NAMALWA (cell line): ENCODE measurements at places on chromosomes 6 and 20.

DNA sequence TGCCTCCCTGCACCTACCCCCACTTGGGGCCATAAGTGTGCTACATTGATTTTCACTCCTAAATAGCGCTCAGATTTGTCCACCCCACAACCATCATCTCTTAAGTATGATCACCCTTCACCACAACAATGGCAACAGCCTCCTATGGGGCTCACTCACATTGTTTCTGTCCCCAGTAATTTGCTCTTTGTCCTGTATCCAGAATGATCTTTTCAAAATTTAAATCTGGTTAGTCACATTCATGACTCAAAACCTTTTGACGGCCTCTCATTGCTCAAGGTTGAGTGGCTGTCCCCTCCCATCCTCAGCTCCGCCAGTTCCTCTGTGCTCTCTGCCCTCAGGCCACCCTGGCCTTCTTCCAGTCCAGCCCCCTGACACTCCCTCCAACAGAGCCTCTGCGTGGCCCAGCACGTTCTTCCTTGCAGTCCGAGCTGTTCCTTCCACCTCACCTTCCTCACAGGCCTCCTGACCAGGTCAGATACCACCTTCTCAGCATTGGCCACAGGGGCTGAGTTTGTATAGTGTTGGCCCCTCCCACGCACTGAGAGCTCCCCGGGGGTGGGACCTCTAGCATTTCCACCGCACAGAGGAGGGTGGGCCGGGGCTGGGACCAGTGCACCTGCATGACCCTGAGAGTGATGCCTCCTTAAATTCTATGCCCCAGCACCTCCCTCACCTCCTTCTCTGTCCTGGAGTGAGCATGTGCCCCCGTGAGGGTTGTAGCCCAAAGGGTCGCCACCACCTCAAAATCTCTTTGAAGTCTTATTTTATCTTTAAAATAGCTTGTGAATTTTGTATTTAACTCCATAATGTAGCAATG lies 2.4 kb upstream of the PPP1R3G start:
- no peak for DNase-seq

- DNase-seq, result no peak
These were observed 248.0 kb downstream of the TTLL2 start for GRCh38 chr6:167572841-167573271.

DNA sequence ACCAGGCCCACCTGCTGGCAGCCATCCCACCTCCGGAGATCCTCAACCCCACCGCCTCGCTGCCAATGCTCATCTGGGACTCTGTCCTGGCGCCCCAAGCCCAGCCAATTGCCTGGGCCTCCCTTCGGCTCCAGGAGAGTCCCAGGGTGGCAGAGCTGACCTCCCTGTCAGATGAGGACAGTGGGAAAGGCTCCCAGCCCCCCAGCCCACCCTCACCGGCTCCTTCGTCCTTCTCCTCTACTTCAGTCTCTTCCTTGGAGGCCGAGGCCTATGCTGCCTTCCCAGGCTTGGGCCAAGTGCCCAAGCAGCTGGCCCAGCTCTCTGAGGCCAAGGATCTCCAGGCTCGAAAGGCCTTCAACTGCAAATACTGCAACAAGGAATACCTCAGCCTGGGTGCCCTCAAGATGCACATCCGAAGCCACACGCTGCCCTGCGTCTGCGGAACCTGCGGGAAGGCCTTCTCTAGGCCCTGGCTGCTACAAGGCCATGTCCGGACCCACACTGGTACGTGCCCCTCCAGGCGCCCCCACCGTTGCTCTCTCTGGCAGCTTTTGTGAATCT lies 1.1 kb downstream of the SNAI1 start:
- no peak for DNase-seq

- no peak for DNase-seq
These were observed 579.9 kb downstream of the MMUT start for GRCh38 chr6:48883116-48883515.

GRCh38 chr6:1716868-1717267 lies 107.2 kb downstream of the FOXC1 start:
- no peak for DNase-seq

DNA sequence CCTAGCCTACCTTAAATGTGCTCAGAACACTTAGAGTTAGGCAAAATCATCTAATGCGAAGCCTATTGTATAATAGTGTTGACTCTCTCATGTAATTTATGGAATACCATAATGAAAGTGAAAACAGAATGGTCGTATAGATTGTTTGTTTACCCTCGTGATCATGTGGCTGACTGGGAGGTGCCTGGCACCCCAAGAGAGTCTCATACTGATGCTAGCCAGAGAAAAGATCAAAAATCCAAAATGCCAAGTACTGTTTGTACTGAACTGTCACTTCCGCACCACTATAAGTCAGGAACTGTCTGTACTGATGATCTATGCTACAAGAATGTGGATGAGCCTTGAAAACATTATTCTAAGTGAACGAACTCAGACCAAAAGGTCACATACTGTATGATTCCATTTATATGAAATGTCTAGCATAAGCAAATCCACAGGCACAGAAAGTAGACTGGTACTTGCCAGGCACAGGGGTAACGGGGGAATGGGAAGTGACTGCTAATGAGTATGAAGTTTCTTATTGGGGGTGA lies 22.4 kb downstream of the ZMYND8 start:
- no peak for DNase-seq

DNA sequence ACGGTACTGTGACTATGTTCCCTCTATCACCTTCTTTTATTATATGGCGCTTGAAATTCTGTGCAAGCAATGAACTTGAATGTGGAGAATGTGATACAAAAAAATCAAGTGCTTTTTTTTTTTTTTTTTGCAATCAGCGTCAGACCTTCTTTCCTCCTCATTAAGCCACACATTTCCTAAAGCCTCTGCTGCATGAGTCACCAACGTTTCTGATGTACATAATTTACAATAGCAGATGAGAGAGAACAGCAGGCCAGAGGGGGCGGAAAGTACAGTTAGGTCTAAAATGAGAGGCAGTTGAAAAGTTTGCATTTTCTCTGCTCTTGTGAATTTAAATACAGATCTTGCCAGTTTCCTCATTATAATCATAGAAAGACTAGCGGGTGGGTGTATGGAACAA lies 114.6 kb upstream of the RIPOR2 start:
- DNase-seq, result peak; percentile 68

GRCh38 chr6:111976139-111976538 lies 77.8 kb upstream of the CCN6 start:
- no peak for DNase-seq

GRCh38 chr6:42338744-42339222 lies 112.9 kb downstream of the TRERF1 start:
- DNase-seq, result no peak
